ENCODE measurements at places on chromosomes 3 and 15.

GRCh38 chr15:84034578-84035398 is 200.8 kb upstream of the GOLGA6L4 start:
- DNase-seq, result no peak

- DNase-seq, result peak; percentile 13
Measured at GRCh38 chr3:16504242-16504641, 9.3 kb downstream of the RFTN1 start.

DNA sequence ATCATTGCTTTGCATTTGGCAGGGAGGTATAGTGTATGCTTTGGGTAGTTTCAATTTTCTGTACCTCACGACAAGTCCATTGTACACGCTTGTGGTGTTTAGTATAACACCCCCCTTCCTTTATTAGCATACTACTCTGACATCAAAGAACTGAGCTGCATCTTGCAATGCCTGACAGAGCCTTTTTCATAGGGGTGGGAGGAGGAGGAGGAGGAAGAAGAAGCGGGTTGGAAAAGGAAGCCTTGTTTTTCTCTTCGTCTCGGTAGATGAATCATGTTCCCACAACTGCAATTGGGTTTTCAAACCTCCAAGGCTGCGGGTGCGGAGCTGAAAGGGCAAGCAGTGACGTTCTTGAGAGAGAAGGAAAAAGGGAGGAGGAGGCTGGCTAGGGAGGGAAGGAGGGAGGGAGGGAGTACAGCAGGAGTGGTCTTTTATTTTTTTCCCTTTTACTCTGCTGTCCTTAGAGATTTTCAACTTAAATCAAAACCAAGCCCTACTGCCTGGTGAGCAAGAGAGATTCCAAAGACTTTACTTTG is 175.7 kb downstream of the KLHL25 start:
- peak; percentile 47 for DNase-seq

DNA sequence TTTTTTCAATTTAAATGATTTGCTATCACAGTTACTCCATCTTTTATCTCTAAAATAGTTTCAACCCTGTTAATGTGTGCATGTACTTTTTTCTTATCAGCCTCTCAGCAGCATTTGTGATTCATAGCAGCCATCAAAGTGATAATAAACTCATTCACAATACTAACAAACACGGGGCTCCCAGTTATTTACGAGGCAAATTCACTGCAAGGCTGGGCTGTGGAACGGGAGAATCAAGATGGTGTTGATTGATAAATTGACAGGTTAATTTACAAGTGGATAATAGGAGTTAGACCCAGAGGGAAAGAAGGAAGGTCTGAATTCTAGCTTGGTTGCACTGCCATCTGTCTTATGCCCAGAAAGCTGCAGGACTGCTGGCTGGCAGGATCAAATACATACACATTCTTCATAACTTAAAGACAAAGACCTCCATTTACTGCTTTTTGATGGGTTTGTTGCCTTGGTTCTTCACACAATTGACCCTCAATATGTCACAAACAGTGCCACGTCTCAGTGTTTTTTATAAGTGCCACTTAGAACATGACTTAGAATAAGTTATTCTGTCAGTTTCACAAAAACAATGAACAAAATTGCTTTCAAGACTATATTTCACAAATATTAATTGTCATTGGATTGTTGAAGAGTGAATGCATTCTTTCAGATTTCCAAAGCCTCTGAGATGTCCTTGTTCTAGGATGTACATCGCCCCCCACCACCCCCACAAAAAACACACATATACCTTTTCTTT is 562.8 kb downstream of the NR2F2 start:
- no peak for DNase-seq

DNA sequence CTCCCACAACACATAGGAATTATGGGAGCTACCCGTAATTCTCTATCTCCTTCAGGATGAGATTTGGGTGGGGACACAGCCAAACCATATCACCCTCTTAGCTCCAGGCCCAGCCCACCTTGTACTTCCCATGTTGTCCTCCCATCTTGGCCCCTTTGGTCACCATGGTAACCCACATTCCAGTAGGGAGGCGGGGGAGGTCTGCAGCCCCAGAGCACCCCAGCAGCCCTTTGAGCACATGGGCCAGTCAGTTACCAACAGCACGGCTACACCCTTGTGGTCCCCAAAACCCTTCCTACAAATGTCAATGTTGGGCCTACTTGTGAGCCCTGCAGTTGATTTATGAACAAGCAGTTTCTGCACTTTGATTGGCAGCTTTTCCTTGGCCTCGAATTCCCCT is 84.5 kb downstream of the LRRK1 start:
- no peak for DNase-seq

DNA sequence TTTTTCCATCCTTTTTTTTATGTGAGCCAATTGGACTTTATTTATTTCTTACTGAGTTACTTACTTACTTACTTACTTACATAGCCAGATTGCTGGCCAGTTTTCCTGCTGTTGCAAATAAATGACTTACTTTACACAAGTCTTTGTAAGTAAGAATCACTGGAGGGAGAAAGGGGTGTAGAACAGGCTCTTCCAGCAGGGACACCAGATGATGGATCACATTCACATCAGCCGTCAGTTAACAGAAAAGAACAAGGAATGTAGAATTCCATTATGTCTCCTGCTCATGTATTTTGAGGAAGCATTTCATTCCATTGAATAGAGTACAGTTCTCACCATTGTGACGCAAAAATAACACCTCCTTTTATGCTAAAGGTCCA is 188.6 kb downstream of the FNDC3B start:
- DNase-seq, result no peak

DNA sequence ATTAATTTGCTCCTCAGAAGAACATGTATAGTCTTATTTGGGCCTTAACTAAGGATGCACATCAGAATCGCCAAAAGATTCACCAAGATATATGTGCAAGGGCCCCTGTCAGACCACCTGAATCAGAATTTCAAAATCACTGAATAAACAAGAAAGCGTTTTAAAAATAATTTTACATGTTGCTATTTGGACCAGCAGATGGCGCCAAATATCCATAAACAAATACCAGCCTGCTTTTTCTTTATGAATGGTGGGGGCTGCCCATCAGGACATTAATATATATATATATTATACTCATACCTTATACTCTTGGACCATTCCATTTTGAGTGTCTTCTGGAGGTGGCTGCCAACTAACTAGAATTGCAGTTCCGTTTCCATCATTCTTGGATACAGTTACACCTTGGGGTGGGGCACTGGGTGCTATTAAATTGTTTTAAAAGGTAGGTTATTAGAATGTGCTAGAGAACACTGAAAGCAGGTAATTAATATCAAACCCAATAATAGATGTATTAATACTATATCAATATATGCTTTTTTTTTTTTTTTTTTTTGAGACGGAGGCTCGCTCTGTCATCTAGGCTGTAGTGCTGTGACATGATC is 1108.3 kb downstream of the ROBO1 start:
- peak; percentile 5 for DNase-seq

GRCh38 chr15:86183596-86184491 is 104.2 kb downstream of the AGBL1 start:
- no peak for DNase-seq

- no peak for DNase-seq
Measured at GRCh38 chr3:113514265-113514769, 639 bp downstream of the SPICE1 start.

- DNase-seq, result no peak
Measured at GRCh38 chr3:81789691-81790090, 28.2 kb upstream of the GBE1 start.

- DNase-seq, result no peak
Measured at GRCh38 chr15:80693682-80694610, 1.2 kb upstream of the ABHD17C start.

DNA sequence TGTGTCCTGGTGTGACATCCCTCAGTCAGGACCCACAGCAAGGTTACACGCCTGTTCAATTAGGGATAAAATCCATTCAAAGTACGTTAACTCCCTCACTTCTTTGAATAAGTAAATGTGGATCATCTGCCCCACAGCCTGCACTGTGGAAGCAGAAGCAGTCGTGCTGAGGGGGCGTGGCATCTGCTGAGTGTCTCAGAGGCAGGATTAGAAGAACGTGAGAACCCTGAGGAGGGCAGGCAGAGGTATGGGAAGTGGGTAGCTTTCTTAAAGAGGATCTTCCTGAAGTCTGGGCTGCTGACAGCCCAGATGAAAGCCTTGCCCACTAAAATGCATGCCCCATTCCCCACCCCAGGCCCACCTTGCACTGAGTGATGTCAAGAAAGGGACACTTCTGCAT is 28.5 kb downstream of the CRABP1 start:
- DNase-seq, result no peak

DNA sequence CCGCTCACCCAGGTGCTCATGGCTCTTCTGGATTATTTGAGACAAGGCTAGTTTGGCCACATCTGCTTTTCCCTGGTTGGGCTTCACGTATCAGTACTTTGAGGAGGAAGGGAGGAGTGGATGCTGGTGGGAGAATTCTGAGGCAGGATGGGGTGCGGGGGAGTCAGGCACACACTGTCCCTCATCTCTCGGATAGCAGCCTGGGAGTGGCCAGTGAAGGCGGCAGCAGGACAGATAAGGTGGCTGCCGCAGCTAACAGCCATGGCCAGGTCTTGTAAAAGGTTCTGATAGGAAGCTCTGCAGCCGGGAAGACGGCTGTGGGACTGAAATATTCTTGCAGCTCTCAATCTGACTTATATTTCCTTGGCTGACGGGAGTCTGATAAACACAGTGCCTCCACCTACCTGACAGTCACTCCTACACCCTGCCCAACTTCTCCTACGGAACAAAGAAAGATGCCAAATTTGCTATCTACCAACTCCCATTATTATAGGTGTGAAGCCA is 87.3 kb downstream of the MESD start:
- DNase-seq, result no peak

DNA sequence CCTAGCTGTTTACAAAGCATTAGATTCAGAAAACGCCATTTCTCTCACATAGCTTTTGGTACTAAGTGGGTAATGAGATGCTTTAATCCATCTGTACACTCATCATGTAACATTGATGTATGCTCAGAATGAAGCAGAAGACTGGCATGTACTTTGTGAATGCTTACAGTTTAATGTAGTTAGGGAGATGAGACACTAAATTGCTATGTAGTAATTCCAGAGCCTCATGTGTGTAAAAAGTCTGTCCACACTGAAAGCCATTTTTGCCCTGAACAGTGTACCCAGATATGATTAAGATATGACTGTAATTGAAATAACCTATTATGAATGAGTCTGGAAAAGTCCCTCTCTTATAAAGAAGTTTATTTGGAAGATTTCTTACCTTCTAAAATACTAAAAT is 66.5 kb downstream of the ARMC8 start:
- no peak for DNase-seq

GRCh38 chr3:13072239-13072599 is 1.0 kb downstream of the IQSEC1 start:
- peak; percentile 56 for DNase-seq

DNA sequence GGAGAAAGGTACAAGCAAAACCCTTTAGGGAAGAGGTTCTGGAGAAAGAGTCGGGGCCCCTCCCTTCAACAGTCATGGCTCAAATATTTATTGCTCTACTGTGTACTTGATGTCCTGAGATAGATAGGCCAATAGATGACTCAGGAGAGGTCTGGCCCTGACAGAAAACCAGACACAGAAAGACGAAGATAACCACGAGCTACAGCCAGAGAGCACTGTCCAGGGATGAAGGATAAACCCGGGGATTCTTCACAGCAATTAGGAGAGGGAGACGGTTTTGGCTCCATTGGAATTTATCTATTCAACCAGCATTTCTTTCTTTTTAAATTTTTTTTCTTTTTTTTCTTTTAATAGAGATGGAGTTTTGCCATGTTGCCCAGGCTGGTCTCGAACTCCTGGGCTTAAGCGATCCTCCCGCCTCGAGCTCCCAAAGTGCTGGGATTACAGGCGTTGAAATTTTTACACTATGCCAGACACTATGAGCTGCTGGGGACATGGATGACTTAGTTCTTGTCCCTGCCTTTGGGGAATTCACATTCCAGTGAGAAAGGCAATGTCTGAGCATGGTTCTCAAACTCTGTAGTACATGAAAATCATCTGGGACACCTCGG is 4.6 kb upstream of the CIDEC start:
- no peak for DNase-seq

DNA sequence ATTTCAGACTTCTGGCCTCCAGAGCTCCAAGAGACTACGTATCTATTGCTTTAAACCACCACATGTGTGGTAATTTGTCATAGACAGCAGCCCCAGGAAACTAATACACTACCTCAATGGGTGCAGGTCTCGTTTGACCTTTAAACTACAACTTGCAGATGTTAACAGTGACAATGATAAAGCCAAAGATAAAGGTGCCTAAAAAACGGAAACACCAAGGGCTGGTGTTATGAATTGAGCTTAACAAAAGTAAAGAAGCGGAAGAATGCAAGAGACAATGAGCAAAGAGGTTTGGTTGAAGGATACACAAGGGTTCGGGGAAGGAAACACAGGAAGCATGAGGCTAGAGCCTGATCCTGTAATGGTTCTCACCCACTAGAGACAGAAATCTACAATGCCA is 50.8 kb downstream of the RFTN1 start:
- peak; percentile 16 for DNase-seq

GRCh38 chr3:181752202-181752671 is 40.5 kb downstream of the SOX2 start:
- DNase-seq, result no peak

- no peak for DNase-seq
Measured at GRCh38 chr15:45486317-45486716, 36.2 kb downstream of the SLC30A4 start.

- no peak for DNase-seq
Measured at GRCh38 chr3:70067860-70068521, 68.5 kb downstream of the SAMMSON start.

GRCh38 chr15:45254405-45254804 is 2.4 kb downstream of the SLC28A2 start:
- DNase-seq, result no peak

DNA sequence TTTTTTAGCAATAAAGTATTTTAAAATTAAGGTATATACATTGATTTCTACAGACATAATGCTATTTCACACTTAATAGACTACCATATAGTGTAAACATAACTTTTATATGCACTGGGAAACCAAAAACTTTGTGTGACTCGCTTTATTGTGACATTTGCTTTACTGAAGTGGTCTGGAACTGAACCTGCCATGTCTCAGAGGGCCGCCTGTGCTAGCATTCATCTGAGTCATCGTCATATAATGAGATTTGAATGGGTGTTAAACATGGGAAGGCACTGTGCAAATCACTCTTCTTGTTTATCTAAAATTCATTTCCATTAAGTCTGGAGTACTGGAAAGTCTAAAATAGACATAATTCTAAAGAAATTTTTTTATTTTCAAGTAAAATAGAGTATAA is 12.9 kb downstream of the EIF2AK4 start:
- DNase-seq, result no peak

DNA sequence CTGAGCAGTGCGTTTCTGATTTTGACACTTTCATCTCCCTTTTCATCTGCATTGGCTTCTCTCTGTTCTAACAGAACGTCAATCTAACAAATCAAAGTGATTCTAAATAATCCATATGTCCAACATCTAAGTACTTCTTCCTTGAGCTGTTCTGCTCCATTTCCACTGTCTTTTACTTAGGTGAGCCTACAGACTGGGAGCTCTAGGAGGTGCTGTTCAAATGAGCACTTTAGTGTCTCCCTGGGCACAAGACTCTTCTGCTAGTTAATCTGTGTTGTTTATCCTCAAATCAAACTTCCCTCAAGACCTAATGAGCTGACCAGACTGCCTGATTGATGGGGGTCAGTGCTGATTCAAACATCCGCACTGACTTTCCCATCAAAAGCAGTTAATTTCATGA is 408.1 kb downstream of the WDR72 start:
- no peak for DNase-seq

Measured in CD4-positive, alpha-beta T cell treated with Interleukin-1 beta for 1 hour (primary cell).